BJ (cell line): ENCODE measurements at places on chromosomes 2 and 18.

- no peak for DNase-seq
Observed at GRCh38 chr2:149021271-149021719, 17.2 kb upstream of the LYPD6B start.

DNA sequence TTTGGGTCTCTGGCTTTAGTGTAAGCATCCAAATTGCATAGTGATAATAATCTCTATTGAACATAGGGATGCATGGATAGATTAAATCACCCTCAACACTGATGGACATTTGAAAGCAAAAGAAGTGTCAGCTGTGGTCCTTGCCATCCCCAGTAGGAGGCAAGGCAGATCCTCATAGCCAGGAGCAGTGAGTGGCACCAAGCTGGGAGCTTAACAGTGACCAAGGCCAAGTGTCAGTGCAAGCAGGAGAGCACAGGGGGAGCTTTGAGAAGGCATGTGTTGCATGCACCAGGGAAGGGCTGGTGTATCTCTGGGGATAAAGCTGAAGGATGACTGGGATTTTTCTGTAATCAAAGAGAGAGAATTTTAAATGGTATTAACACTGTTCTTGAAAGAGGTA, 14.7 kb downstream of the SLC14A1 start:
- DNase-seq = no peak

- DNase-seq = no peak
Observed at GRCh38 chr2:75133621-75134570, 65.4 kb downstream of the TACR1 start.

GRCh38 chr2:225074366-225074765, 32.1 kb upstream of the DOCK10 start:
- DNase-seq = no peak

DNA sequence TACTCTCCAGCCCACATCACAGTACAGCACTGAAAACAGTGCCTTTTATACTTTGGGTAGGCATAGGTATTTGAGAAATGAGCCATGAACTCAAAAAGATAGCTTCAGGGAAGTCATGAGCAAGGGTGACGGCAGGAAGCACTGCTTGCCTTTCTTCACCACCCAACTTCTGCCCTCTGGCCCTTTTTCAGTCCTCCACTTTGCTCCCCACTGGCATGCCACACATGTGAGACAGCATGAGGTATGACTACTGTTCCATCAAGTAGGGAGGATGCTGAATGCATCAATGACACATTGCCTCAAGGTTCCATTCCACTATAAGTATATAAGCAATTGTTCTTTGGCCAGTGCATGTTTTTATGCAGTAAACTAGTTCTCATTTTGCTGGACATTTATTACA, 373.0 kb downstream of the NRXN1 start:
- no peak for DNase-seq

DNA sequence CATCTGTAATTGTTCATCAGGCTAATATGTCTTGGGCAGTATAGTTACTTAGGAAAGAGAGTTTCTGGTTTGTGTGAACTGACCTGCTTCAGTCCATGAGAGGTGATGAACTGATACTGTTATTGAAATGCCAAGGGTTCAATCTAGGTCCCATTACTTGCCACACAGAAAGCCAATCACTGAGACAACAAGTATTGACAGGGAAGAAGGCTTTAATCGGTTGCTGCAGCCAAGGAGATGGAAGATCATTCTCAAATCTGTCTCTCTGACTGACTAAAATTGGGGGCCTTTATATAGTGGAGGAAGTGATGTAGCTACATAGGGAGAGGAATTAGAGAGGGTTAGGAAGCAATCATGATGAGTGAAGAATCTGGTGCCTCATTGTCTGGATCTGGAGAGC, 19.9 kb upstream of the FAM98A start:
- no peak for DNase-seq

DNA sequence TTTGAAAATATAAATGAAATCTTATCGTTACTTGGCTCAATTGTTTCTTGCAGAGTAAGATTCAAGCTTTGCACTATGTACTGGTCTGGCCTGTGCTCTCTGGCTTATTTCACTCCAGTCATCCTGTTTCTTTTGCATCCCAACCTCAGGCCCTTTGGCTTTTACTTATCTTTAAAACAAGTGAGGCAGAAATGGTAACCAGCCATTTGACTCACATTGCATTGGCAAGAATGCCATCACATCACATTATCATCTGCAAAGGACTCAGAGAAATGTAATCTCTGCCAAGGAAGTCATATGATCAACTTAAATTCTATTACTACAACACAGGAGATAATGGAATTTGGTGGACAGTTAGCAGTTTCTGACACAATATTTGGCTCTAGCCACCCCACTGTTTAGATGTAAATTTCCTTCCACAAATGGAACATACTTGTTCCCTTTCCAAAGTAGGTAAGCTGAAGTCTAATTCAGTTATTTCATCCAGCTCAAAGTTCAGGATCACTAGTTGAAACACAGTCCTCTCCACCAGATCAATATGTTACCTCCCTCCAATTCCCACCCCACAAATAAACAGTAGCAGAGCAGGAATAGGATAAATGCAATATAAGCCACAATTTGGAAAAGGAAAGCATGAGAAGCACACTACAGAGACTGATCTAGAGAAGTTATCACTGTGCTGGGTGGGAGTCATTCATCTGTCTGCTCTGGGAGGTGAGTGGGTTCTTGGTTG, 65.0 kb upstream of the DSC1 start:
- no peak for DNase-seq

DNA sequence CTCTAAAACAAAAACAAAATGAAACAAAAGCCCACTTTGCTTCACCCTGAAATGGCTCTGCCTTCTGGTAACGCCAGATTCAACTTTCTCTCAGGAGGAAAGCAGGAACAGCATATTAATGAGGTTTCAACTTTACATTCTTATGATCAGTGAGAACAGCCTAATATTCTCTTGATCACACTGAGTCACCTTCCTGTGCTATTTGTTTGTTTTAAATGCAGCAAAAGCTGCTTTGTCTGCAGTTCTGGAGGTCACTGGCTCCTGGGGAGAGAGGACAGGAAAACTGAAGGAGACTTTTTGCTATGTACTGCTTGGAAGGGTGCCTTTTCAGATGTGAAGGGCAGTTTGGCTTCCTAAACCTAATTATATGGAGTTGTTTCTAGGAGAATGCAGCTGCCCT, 48.1 kb downstream of the MAIP1 start:
- no peak for DNase-seq

DNA sequence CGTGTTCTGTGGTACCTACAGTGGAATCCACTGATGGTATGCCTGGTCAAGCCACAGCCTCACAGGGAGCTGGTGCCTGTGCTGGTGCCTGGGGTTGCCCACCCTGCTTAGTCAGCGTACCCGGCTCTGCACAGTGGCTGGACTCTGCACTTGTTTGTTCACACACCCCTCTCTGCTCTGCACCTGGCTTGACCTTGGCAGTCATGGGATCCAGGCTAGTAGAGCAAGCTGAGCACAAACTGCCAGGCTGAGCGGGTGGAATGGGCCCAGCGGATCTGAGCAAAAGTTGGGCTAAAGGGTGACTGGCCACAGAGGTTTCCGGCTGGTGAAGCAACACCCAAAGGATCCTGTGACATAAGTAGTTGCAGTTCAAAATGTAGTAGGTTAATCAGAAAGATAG, 163.5 kb downstream of the CDH19 start:
- DNase-seq = no peak

GRCh38 chr2:236525411-236525997, 44.1 kb upstream of the ACKR3 start:
- DNase-seq = no peak

GRCh38 chr2:42618116-42618515, 49.7 kb downstream of the MTA3 start:
- no peak for DNase-seq

- no peak for DNase-seq
Observed at GRCh38 chr2:49933711-49934110, 779.4 kb upstream of the FSHR start.

GRCh38 chr18:63259567-63260379, 59.8 kb downstream of the BCL2 start:
- DNase-seq = no peak
